ENCODE measurements at places on chromosomes 12 and 14.

GRCh38 chr14:105447651-105448640 lies 26.7 kb upstream of the CRIP2 start:
- DNase-seq: no peak

GRCh38 chr14:104523546-104523935 lies 56.0 kb upstream of the C14orf180 start:
- no peak for DNase-seq

DNA sequence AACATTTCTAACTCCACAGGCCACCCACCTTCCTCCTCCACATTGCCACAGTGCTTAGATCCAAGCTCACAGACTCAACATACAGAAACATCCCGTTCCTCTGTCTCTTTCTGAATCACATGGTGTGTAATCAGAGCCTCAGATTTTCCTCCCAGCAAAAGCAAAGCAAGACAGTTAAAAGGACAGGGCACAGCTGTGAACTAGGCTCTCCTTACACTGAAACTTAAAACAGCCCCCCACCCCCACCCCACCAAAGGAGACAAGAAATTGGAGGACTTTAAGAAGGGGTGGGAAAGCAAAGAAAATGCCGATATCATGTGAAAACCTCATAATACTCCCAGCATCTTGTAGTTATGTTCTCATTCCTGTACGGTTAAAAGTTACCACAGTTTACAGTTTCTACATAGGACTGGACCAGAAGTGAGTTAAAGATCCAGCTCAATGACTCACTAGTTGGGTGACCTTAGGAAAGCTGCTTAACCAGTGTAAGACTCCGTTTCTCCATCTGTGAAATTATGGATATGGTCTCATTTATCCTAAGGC lies 4.8 kb downstream of the YBX3 start:
- DNase-seq: no peak

- DNase-seq: no peak
Measured at GRCh38 chr14:31479027-31479426, 8.8 kb downstream of the GPR33 start.

DNA sequence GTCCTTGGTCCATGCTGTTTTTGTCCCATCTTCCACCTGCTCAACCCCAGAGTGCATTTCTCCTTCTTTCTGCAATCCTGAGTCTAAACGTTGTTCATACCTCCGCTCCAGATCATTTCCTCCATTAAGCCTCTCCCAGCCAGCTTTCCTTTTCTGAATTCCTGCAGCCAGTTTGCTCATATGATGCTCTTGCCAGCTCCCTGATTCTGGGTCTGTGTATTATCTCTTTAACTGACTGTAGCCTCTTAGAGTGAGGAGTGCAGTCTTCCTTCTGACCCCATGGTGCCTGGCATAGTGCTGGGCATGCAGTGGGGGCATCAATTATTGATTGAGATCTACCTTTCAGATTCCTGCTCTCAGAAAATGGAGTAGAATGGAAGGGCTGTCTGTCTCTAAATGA lies 11.5 kb upstream of the TBPL2 start:
- DNase-seq: no peak

GRCh38 chr14:103360548-103360947 lies 24.7 kb upstream of the MARK3 start:
- DNase-seq: no peak

GRCh38 chr12:7716381-7716780 lies 5.1 kb downstream of the DPPA3 start:
- no peak for DNase-seq

DNA sequence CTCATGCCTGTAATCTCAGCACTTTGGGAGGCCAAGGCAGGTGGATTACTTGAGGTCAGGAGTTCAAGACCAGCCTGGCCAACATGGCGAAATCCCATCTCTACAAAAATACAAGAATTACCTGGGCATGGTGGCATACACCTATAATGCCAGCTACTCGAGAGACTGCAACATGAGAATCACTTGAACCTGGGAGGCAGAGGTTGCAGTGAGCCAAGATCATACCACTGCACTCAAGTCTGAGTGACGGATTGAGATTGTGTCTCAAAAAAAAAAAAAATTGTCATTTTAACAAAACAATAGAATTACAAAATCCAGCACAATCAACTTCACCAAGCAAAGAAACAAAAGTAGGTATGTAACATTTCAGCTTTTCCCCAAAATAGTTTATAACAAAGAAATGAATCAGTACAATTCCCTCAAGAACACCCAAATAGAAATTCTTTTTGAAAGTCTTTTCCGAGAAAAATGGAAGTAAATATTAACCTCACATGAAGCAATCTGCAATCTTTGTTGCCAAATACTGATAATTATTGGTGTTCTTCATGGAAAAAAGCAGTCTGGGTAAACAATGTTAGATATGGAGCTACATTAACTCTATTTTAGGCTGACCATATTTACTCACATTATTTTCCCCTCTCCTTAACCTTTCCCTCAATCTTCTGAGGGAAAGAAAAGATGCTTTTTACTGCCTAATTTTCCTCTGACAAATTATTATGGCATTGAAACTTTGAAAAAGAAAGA lies 165.9 kb upstream of the ATF7IP start:
- no peak for DNase-seq
